NK-92 treated with Interleukin-12 subunit alpha and Interleukin-12 subunit beta, amount 100 ng/mL, for 24 hours (cell line): ENCODE measurements at places on chromosomes 7 and 10.

- DNase-seq, result no peak
These were observed 3.2 kb downstream of the ITPRIP start for GRCh38 chr10:104334965-104335650.

DNA sequence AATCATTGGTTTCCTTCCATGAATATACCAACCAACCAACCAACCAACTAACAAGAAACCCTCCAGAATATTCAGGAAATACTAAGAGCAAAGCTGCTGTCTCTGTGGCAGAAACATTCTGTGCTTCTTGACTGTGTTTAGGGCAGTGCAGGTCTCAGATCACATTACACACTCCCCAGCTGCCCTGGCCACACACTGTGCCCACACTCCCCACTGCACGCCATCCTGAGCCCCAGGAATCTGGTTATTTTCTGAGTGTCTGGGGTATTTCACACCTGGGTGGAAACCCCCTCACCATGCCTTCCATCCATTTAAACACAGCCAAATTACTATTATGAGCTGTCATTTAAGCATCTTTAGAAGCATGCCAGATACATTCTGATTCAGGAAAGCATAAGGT is 183.7 kb upstream of the ANK3 start:
- DNase-seq, result no peak

DNA sequence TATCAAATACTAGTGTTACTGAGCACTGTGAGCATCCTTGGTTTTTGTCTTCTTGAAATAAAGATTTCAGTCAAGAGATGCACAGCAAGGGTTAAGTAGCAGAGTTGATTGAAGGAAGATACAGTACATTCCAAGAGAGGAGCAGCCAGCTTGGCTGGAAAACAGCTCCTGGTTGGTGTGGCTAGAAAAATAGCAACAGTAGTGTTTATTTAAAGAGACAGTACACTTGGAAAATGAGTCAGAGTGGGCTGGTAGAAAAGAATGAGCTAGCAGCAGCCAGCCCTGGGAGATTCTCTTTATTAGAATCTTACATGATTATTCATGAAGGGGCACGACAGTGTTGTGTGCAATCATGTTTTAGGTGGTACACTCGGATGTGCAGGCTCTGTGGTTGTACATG is 1016.4 kb upstream of the SORCS1 start:
- DNase-seq, result no peak

GRCh38 chr7:85508642-85509410 is 322.0 kb upstream of the SEMA3D start:
- no peak for DNase-seq

DNA sequence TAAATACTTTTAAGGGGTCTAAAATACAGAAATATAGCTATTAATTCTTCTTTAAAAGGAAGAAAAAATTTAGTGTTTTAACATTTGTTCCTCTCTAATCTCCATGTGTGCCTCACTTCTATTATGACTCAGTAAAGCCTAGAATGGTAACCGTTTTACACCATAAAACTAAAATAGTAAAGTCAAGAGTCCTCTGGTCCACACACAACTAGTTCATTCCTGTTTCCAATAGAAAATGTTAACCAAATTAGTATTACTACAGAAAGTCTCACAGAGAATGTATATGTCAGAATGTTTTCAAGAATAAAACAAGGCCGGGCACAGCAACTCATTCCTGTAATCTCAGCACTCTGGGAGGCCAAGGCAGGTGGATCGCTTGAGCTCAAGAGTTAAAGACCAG is 55.8 kb downstream of the CNOT4 start:
- no peak for DNase-seq

GRCh38 chr7:120554960-120555571 is 282.1 kb downstream of the KCND2 start:
- no peak for DNase-seq

DNA sequence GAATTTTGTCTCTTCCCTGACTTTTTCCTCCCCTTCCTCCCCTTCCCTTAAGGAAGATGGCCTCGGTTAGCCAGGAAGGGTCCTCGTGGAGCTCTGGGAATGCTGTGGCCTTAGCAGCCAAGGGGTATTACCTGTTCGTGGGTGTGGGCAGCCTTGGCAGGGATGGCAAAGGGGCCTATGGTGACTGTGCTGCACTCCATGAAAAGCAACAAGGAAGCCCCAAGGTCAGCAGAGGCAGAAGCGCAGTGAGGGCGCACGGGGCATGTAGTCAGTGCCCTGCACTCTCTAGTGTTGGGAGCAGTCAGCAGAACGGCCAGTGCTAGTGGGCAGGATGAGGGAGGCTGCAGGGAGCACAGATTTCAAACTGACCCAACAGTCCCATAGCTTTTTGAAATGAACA is 191.8 kb downstream of the ADARB2 start:
- DNase-seq, result no peak

GRCh38 chr10:12489806-12490205 is 140.5 kb downstream of the CAMK1D start:
- DNase-seq, result no peak

DNA sequence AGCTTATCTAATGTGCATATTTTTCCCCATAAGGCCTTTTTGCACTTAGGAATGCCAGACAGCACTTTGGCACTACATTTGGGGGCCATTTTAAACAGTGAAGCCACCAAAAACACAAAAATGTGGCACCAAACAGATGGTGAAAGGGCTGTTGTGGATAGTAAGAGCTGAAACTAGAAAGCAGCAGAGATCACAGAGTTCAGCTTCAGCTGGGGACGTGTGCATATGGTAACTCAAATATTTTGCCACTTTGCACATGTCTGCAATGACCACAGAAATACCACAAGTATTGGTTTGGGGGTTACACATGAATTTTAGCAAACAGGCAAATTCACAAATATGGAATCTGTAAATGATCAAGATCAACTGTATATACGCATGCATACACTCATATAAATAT is 72.8 kb downstream of the PODXL start:
- no peak for DNase-seq

GRCh38 chr7:106417273-106417902 is 132.6 kb upstream of the NAMPT start:
- DNase-seq, result peak; percentile 43

GRCh38 chr7:157903296-157903695 is 566.5 kb downstream of the DNAJB6 start:
- DNase-seq, result no peak

- no peak for DNase-seq
These were observed 1.4 kb downstream of the HYAL4 start for GRCh38 chr7:123846217-123846891.

- DNase-seq, result no peak
These were observed 40.5 kb downstream of the PRSS2 start for GRCh38 chr7:142811154-142811737.

DNA sequence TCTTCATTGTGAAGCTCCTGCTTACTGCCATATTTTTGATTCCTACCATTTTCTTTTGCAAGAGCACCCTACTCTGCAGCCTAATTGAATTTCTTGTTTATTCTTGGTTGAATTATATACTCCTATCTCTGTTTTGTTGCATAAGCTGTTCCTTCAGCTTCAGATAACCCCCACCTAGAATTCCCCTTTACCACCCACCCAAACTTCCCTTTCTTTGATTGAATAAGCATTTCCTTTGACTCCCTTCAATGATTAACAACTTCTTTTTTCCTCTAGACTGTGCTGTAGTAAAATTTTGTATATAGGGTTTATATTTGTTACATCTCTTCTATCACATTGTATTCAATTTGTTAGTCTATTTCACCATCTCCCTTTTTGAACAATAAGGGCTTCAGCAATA is 168.1 kb downstream of the GPR37 start:
- DNase-seq, result no peak

DNA sequence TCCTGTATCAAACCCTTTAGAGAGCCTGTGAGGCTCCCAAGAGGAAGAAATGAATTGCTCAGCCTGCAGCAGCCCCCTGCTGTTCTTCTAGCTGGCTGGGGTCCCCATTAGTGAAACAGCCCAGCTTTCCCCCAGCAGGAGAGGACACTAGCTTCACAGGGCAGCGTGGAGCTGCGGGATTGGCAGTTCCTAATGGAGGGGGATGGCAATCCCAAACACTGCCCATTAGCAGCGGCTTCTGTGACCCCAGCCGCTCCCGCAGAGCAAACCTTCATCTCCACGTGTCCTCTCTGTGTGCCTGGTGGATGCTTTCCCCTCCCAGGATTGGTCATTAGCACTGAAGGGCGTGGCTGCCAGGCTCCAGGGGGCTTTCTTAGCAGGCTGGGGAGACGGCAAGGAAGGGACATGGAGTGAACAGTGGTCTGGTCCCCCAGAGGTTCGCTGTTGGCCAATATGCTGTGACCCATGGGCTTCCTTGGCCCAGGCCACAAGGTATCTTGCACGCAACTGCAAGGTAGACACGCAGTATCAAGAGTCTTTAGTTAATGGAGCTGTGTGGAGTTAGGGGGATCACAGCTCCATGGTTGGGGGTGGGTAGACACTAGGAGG is 322.5 kb upstream of the ZMIZ1 start:
- no peak for DNase-seq

DNA sequence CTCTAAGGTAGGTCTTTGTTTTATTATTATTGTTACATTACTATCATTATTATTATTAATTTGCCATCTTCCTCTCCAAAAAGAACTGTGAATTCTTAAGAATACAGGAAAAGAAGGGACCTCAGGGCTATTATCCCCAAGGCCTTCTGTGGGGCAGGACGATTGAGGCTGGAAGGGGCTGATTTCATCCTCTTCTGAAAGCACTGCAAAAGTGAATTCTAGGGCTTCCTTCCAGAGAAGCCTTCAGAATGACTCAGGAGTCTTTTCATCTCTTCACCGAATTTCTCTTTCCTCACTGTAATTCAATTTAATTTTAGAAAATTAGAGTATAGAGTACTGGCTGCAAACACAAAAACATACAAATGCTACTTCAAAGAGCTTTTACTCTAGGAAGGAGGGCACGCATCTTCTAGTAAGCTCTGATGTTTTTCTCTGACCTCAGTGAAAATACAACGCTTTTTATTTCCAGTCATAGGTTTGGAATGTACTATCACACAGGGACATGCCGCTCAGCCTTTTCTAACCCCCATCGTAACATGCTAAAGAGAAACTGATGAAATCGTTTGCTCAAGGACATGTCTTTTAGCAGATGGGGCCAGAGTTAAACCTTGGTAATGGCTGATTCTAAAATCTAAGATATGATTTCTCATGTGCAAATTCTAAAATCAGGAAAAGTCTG is 280.2 kb upstream of the PITRM1 start:
- no peak for DNase-seq

DNA sequence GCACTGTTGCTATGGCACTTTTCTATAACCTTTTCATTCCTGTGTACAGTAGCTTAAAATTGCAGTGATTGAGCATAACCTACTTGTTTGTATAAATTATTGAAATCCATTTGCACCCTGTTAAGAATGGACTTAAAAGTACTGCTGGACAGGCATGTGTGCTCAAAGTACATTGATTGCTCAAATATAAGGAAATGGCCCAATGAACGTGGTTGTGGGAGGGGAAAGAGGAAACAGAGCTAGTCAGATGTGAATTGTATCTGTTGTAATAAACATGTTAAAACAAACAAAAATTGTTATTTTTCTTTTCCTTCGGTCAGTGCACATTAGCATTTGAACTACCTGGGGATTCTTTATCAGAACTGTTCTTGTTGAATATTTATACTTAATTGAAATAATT is 57.1 kb upstream of the BAMBI start:
- DNase-seq, result no peak

- DNase-seq, result no peak
These were observed 4.5 kb upstream of the LRRC4 start for GRCh38 chr7:128035712-128036111.

DNA sequence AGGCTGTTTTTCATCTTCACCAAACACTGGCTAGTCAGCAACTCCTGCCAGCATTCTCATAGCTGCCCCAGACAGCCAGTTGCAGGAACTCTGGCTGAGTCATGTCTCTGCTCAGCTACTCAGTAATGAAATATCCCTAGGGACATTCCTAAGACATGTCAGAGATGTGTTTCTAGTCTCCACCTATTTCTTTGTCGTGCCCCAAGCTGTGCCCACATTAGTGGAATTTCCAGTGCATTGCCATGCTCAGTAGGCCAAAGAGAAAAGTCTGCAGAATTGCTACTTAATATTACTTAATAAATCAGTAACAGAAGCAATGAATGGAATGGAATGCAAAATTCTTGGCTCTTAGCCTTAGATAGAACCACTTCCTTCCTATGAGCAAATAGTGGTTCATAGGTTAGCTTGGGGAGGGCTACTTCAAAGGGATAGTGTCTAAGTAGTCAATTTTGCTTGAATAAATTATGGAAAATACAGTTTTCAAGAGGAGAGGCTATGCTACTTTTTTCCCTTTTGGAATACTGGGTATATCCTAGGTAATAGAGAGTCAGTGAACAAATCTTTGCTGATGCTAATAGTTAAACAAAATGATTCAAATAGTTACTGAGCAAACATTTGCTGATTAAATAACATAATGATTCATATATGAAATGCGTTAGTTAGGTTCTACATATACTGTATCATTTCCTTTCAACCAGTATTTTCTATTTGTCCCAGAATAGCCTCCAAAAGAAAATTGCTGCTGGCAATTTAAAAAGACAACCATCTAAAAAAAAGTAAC is 23.6 kb upstream of the SEMA3C start:
- no peak for DNase-seq

DNA sequence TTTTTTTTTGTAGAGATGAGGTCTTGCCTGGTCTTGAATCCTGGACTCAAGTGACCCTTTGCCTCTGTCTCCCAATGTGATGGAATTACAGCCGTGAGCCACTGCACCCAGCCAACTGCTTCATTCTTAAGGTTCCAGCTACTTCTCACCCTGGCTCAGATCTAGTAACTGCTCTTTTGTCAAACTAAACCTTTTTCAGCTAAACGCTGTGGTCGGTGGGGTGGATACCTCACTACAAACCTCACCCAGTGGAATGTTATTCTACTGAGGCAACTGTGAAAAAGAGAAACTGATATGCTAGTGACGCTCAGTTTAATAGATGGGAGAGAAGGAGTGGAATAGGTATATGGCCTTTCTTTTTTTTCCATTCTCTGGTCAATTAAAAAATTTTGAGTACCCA is 1.7 kb upstream of the MRLN start:
- DNase-seq, result no peak

DNA sequence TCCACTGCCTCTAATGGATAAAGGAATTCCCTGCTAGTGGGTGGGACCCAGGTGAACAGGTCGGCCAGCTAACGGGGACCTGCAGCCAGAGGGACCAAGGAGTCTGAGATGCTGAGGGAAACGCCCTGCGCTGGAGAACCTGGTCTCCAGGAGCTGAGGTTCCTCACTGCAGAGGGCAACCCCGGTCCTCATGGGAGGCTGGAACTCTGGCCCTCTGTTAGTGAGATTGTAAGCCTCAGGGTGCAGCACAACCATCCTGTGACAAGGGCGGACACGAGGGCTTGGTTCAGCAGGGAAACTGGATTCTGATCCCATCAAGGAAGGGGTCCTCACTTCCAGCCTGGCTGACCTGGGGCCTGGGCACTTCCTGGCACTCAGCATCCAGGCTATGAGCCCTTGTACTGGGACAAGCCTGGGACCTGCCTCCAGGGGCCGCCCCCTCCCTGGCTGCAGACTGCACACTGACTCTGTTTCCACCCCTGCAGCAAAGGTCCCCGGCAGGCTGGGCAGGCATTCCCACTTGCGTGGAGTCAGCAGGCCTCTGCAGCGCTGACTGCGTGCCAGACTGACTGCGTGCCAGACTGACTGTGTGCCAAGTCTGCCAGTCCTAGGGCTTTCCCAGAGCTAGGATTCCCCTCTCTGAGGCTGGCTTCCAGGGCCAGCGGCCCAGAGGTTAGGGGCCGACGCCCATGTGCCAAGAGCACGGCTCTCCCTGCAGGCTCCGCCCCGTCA is 143.2 kb downstream of the MAPK8 start:
- no peak for DNase-seq
